ENCODE measurements at places on chromosomes 4 and X.

GRCh38 chr4:138188406-138189084 is 53.6 kb downstream of the SLC7A11 start:
- no peak for DNase-seq

- DNase-seq, result no peak
Measured at GRCh38 chr4:187617113-187617512, 378.5 kb upstream of the ZFP42 start.

GRCh38 chr4:6489927-6490326 is 17.5 kb upstream of the PPP2R2C start:
- no peak for DNase-seq

DNA sequence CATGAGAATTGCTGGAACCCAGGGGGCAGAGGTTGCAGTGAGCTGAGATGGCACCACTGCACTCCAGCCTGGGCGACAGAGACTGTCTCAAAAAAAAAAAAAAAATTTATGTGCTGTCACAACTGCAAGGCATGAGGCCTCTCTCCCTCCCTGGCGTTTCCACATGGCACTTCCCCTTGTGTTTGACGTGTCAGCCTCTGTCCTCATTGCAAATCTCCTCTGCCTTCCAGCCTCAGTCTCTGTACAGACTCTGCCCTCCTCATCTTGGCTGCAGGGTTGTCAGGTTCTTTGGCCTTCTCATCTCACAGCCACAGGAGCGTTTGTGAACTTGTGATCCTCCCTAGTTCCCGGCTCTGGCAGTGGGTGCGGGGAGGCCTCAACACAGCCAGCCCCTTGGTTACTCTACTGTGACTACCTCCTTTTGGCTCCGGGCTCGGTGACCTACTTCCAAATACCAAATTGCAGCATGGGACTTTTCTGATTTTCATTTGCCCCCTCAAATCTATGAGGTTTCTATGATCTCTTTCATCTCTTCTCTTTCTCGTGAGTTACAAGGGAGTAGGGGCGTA is 250.0 kb downstream of the CBR4 start:
- no peak for DNase-seq

GRCh38 chrX:48541140-48541814 is 1.8 kb downstream of the TBC1D25 start:
- no peak for DNase-seq

- no peak for DNase-seq
Measured at GRCh38 chrX:100477467-100477866, 67.4 kb upstream of the PCDH19 start.

GRCh38 chr4:82005158-82005557 is 368.6 kb downstream of the HNRNPD start:
- DNase-seq, result no peak

DNA sequence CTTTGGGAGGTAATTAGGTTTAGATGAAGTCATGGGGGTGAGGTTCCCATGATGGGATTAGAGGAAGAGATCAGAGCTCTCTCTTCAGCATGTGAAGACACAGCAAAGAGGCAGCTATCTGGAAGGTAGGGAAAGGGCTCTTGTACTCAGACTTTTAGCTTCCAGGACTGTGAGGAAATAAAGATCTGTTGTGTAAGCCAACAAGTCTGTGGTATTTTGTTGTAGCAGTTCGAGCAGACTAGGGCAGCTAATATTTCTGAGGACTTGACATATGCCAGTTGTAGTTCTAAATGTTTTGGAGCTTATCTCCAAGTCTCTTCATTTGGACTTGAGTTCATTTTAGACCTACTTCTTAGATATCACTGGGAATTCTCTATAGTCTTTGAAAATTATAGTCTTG is 137.3 kb upstream of the PDE5A start:
- DNase-seq, result no peak

DNA sequence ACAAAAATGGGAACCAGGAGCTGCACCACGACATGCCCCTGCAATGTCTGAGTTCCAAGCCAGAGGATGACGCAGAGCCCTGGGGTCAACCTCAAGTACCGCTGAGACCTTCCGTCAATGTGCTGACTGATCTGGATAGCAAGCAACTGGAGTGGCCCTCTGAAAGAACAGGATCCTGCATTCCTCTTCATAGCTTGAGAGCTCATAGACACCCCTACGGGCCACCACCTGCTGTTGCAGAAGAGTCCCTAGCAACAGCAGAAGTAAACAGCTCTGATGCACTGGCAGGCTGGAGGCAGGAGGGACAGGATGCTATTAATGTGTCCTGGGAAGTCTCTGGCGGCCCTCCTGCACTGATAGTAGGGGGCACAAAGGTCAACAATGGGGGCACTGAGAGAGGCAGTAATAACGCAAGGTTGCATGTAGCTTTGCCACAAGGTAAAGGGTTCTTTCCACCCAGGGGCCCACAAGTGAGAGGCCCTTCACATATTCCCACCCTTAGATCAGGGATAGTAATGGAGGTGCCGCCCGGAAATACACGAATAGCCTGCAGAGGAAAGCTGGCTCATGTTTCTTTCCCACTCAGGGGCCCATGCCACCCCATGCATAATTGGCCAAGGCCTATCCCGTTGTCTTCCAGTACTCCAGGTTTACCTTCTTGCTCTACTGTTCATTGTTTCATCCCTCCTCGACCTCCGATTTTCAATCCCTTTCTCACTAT is 1.3 kb downstream of the PRR32 start:
- DNase-seq, result no peak

DNA sequence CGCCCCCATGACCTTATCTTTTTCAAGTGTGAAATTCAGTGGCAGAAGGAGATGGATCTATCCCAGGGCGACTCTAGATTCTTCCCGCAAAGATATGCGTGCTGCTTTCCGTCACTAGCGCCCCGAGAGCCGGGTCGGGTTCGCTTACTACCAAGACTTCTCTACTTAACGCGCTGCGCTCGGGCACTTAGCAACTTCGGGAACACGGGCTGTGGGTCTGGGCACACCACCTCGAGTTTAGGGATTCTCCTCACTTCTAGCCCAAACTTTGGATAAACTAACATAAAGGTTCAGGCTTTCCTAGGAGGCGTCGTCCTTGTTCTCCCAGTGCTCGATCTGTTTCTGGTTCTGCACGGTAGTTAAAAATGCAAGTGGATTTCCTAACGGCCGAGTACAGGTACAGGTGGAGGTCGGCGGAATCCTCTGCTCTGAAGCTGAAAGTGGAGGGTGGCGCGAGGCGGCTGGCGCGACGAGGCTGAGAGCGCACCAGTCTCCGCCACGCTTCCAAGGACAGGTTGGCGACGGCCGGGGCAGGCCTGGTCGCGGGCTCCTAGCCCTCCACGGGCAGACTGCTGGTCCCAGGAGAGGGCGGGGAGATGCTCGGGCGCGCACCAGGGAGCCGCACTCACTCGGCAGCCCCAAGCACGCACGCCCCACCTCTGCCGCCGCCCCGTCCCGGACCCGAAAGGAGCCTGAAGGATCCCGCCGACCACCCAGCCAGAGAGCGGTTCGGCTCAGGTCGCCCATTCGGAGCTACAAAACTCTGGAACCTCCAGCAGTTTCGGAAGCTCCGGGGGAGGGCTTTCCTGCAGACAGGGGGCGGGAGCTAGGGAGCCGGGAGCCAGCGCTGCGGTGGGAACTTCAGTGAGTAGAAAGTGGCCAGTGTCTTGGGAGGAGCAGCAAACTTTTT is 100.8 kb upstream of the TENM3 start:
- no peak for DNase-seq

DNA sequence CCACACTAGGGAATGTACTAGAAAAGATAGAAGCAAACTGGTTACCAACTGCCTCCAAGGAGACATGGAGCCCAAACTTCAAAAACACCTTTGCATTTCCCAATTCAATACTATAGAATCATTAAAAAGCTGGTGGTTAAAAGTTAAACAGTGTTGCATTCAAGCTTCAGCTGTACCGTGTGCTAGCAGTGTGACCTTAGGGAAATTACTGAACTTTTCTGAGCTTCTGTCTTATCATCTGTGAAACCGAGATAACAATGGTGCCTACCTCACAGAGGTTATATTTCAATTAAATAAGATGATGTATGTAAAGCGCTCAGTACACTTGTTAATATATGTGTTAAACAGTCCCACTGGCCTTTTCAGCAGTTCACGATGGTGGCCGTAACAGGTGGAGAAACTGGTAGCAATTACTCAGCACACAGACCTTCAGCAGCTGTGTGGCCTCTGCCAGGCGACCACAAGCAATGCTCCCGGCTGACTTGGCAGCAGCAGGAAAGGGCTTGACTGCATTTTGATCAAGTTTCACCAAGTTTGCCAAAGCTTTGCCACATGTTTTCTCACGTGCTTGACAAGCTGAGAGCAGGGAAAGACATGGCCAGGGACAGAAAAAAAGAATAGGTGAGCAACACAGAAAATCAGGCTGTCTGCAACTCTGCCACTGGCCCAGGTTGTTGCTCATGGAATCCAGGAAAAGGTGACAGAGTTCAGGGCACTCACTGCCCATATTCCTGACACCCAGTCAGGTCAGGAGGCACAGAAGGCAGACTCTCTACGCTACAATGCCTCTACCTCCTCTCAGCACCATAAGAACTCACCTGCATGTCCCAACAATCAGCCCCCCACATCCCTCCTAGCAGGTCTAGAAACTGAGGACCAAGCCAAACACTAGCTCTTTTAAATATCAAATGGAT is 72.1 kb downstream of the PARM1 start:
- DNase-seq, result no peak

GRCh38 chrX:129593137-129593536 is 53.1 kb downstream of the OCRL start:
- DNase-seq, result no peak

- no peak for DNase-seq
Measured at GRCh38 chr4:101200561-101200960, 146.8 kb downstream of the PPP3CA start.

Data from stimulated activated CD4-positive, alpha-beta T cell treated with anti-CD3 and anti-CD28 coated beads, Interleukin-1b, Interleukin-23, amount 100 ng/mL, for 24 hours (primary cell).